HL-60 (cell line): ENCODE measurements at places on chromosomes 5 and 9.
A peak's percentile ranks its signal among the peaks of the same experiment; 100 is the strongest.

- peak; percentile 40 for DNase-seq
Measured at GRCh38 chr9:107841076-107841475, 351.5 kb upstream of the KLF4 start.

DNA sequence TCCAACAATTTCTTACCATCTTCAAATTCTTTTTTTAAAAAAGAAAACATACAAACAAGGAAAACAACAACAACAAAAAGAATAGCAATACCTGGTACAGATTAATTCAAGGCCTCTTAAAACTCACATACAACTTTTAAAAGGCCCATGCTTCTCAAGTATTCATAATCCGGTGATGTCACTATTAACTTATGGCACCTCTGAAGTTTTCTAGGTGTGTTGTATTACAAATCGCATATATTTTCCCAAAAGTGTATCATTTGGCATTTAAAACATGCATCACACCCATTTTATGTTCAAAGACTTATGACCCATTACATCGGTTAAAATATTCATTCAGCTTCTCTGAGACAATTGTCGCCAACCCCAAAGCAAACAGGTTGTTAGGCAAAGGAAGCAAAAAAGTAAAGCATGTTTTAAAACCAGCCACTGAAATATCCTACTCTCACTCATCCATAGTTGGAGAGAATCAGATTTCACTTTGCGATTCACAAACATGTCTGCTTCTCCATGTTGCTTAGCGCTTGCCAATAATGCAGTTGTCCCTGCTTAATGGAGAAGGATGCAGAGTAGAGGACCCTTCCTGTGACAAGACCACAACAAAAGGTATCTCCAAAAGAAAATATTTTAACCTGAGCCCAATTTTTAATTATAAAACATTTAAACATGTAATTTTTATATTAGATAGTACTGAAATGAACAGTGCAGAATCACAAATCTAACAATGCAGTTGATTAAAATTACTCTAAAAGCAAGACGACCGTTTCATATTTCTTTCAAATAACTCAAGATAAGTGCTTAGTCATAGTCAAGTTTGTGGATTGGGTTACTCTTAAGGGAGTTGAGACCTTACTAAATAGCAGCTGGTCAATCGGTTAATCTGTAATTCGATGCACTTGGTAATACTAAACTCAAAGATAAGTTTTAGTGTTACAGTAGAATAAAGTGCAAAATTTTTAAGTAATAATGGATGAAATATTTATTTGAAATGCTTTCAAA is 1.6 kb downstream of the SKP1 start:
- DNase-seq, result no peak

DNA sequence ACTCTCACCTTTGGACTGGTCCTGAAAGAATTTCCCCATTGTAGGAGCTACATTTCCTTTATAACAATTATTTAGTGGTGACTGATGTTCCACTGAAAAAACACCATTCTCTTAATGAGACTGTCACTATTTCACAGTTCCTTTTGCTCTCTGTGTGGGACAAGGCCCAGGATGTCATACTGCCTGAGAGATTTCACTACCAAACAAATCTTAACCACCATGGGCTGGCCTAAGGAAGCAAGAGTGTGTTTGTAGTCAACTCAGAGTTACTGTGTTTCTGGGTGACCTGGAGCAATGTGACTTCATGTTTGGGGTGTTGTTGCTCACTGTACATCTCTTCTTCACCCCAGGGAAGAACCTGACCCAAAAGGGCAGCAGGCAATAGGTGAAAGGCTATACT is 50.1 kb upstream of the ZNF608 start:
- no peak for DNase-seq

GRCh38 chr5:59466271-59466670 is 427.3 kb downstream of the PDE4D start:
- no peak for DNase-seq

DNA sequence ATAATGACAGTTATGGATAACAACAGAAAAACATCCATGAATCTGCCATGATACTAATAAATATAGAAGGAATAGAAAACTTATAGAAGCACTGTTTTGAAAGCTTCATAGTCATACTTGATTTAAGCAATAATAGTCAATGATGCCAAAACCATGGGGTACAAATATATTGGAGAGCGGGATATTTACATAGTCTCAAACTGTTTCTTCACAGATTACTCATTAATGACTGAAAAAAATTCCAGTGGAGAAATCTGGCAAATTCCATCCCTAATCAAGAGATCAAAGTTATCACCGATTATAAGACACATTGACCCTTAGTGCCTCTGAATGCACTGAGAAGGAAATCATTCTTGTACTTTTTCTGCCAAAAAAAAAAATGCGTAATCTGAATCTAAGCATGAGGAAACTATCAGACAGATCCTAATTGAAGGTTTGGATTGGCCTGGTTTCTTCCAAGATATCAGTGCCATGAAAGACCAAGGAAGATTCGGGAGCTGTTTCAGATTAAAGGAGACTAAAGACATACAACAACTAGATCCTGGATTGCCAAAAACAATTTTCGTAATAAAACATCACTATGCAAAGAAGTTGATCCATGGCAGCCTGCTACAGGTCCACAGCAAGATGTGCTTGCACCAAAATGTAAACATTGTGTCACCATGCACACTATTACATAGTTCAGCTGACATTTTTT is 106.2 kb downstream of the GOLPH3 start:
- DNase-seq, result no peak

GRCh38 chr9:133428617-133429101 is 6.5 kb downstream of the ADAMTS13 start:
- DNase-seq, result no peak

DNA sequence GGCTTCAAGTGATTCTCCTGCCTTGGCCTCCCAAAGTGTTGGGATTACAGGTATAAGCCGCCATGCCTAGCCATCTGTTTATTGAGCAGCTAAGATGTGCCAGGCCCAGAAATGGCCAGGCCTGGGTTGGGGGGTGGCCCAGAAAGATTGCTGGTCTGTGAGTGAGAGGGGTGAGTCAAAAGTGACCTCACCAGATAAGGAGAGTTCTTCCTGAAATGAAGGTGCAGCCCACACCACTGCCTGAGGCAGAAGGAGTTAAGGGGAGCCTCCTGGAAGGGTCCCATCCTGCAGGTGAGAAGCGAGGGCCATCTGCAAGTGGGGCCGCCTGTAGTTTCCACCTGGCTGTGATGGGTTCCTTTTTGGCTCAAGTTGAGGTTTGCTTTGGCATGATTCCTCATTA is 96.9 kb upstream of the KLF4 start:
- DNase-seq, result no peak

DNA sequence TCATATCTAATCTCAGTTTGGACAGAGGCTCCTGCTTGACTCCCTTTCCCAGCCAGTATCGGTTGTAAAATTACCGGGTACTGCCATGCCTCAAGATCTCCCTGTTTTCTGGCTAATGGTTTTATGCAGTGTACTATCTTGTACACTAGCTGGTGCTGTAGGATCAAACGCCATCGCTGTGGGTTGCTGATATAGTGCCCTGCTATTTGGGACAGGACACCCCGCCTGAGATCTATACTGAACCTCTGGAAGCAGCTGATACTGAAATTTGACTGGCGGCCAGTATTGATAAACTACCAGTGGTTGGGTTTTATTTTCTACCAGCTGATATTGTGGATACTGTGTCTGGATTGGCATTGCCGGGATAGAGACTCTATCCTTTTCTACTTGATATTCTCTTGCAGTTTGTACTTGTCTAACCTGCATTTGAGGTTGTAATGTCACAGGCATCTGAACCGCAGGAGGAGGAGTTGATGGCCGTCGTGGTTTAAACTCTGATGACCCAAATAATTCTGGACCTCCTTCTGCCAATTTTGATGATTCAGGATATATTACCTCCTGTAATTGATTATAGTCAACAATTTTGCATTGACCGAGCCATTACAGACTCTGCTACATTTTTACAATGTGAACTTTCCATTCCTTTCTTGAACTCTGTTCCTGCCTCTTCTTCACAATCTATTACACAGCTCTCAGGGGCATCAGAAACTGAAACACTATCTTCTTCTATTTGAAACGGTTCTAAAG is 112.5 kb upstream of the LARP1 start:
- no peak for DNase-seq

DNA sequence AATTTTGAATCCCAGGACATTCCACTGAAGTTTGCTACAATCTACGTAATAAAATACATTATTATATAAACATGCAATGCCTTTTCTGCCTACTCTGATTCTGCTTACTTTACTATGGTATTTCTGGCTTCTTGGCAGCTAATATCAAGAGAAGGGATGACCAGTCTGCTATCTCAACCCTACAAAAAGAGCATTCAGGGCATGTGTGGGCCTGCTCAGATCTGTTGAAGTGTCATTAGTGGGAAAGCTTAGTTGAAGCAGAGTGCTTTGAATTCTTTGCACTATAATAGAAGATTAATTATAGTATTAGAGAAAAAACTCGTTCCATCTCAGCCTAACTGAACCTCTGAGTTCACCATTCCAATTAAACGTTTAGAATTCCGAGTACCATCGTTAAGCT is 339.5 kb upstream of the ISL1 start:
- no peak for DNase-seq

DNA sequence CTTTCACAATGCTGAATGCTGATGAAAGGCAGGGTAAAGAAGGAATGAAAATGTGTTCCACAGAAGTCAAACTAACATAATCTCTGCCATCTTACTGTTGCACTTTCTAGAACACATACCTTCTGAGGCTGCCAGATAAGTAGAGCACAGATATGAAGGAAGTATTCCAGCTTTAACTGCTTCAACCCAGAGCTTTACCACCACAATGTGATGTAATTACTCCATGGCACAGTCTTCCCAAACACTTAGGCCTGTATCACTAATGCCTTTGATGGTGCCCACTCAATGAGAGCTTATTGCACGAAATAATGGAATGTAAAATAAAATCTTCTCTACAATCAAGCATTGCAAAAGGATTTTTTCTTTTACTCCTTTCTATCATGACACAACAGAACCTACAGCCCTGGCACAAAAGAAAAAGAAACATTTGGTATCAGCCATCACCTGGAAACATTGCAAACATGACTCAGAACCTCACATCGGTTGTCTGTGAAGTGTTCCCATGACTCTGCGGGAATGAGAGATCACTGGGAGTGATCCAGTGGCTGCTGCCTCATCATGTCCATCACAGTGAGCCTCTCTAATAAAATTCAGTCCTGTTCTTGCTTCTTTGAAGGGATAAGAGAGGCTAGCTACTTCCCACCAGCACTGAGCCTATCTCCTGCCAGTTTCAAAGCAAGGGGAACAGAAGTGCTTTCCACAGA is 385.8 kb downstream of the EFNA5 start:
- DNase-seq, result no peak

- peak; percentile 38 for DNase-seq
Measured at GRCh38 chr9:98168941-98169488, 23.4 kb downstream of the CORO2A start.

GRCh38 chr5:96247097-96247701 is 185.8 kb downstream of the PCSK1 start:
- DNase-seq, result no peak

- no peak for DNase-seq
Measured at GRCh38 chr9:126363847-126364671, 37.4 kb downstream of the MVB12B start.

- DNase-seq, result no peak
Measured at GRCh38 chr5:151248651-151249050, 4.3 kb upstream of the GM2A start.

- DNase-seq, result peak; percentile 2
Measured at GRCh38 chr5:11719888-11720481, 184.3 kb downstream of the CTNND2 start.

GRCh38 chr5:133423618-133424282 is 188.6 kb downstream of the FSTL4 start:
- DNase-seq, result peak; percentile 13

GRCh38 chr5:1293416-1294205 is 1.3 kb downstream of the TERT start:
- no peak for DNase-seq

DNA sequence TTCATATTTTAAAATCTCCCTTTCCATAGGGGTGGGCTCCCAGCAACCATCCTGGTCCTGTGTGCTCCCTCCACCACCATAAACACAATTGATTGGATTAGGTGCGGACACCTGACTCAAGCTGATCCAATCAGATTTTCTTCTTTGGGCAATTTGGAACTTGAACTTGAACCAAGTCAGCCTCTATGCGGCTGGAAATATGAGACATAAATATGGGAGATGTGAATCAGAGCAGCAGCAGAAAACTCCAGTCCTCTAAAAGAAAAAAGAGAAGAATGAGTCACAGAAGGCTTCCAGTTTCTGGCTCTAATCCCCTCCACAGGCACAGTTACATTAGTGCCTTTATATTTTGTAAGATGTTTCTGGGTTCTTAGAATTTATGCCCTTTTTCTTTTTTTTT is 306.6 kb downstream of the MLLT3 start:
- no peak for DNase-seq

DNA sequence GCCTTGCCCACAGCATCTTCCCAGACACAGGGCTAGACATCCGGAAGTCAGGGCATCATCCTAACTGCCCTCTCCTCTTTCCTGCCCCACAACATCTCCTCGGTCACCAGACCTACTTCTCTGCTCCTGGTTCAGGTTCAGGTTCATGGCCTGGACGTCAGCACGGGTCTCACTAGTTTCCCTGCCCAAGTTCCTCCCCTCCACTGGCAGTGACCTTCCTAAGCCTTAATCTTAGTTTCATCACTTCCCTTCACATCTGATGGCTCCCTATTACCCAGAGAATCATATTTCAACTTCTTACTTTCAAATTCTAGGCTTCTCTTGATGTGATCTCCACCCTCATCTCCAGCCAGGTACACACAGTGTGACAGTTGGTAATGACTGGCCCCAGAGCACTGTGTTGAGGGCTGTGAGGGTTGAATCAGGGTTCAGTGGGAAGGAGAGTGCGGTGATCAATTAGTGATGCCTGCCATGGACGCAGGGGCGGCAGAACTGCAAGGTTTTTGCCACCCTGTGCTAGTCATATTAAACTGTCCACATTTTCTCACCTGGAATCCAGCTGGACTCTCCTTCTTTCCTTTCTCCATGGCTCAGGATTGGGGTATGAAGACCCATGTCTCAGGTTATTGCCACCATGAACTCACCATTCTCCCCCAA is 34.3 kb upstream of the CRB2 start:
- no peak for DNase-seq

- DNase-seq, result no peak
Measured at GRCh38 chr5:86572825-86573517, 44.8 kb upstream of the COX7C start.

- DNase-seq, result no peak
Measured at GRCh38 chr9:37036371-37036775, 2.3 kb upstream of the PAX5 start.

GRCh38 chr5:75202935-75203334 is 33.7 kb downstream of the ANKRD31 start:
- DNase-seq, result no peak

DNA sequence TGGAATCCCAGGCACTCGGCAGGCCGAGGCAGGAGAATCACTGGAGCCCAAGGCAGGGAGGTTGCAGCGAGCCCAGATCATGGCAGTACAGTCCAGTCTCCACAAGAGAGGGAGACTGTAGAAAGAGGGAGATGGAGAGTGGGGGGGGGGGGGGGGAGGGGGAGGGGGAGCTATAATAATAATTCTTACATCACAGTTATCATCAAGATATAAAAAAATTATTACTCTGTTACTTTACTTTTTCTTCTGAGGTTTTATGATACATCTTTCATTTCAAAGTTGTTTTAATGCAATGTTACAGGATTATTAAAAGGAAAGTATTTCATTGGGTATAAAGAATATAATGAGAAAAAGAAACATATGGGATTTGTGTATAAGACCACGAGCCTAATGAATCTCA is 17.8 kb upstream of the RAB3C start:
- DNase-seq, result no peak

- DNase-seq, result no peak
Measured at GRCh38 chr9:130219661-130220096, 45.9 kb upstream of the HMCN2 start.

- no peak for DNase-seq
Measured at GRCh38 chr5:140219068-140219991, 44.3 kb downstream of the CYSTM1 start.
